Renal cortical epithelial cell (primary cell): ENCODE measurements at places on chromosomes 12 and 14. TPM values are rescaled to one million over a fixed set of nuclear protein-coding genes. Genes with fewer than 3 reads are reported as not detected.

The MGST1 gene
- total RNA-seq = 44.3 and 65.5 TPM in 2 replicates

The C1QL4 gene
- 0.52 and 0.99 TPM in 2 replicates for total RNA-seq

The SOAT2 gene
- total RNA-seq = not detected in 2 replicates

The USP44 gene
- total RNA-seq = 4.2 and 7.2 TPM in 2 replicates

The ABCD2 gene
- total RNA-seq = under 0.01 TPM in 1 of 2 replicates, not detected in the other

The ASPG gene
- 0.89 TPM in 1 of 2 replicates, not detected in the other for total RNA-seq

The FOXN3 gene
- 4.7 and 13.8 TPM in 2 replicates for total RNA-seq

The PLEKHD1 gene
- total RNA-seq = 0.10 TPM in 1 of 2 replicates, not detected in the other

The TTC6 gene
- total RNA-seq = 0.30 and 1.6 TPM in 2 replicates

The RTL1 gene
- total RNA-seq = not detected in 2 replicates

The MYO1H gene
- total RNA-seq = not detected in 2 replicates
